Vagina (tissue), 2 donors: ENCODE measurements at places on chromosomes 13 and 19. TPM values are rescaled to one million over a fixed set of nuclear protein-coding genes. Genes with fewer than 3 reads are reported as not detected.

DNA sequence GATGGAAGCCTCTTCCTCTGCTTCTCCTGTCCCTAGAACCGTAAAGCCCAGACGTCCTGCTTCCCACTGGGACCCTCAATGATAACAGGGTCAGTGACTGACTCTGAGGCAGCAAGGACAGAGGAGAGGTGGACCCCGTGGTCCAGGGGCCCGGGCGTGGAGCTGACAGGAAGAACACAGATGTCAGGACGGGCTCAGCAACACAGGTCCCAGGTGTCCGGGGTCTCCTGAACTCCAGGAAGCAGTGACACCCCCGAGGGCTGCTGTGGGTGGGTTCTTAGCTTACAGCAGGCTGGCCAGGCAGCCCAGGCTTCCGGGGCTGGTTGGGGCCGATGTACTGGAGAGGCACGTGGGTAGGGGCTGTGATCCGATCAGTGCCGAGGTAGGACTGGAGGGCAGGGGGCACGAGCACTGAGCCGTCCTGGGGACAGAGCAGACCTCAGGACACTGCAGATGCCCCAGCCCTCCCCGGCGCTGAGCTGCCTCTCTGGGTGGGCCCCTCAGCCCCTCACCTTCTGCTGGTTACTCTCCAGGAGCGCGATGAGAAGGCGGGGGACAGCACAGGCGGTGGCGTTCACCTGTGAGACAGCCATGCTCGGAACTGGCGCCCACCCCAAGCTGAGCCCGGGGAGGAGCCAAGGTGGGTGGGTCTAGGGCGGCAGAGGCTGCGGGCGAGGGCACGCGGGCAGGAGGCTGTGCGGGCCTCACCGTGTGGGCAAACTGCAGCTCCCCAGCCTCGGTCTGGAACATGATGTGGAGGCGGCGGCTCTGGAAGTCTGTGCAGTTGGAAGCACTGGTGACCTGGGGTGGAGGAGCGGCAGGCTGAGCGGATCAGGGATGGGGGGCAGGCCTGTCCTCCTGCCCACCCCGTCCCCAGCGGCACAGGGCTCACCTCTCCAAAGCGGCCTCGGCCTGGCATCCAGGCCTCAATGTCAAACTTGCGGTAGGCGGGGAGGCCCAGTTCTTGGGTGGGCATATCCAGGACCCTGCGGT is 3.6 kb upstream of the CCER2 start:
- H3K27me3 ChIP-seq = no peaks in the 10 kb centered on the region
- H3K4me1 ChIP-seq = no peaks in the 10 kb centered on the region
- no peaks in the 10 kb centered on the region for H3K36me3 ChIP-seq
- no peak for DNase-seq
- no peak overlapping the region for H3K27ac ChIP-seq

- no peaks in the 10 kb centered on the region for H3K4me1 ChIP-seq
- H3K27ac ChIP-seq = no peak overlapping the region
- H3K4me3 ChIP-seq = no peak overlapping the region
Observed at GRCh38 chr19:38514812-38515633, 81.5 kb downstream of the RYR1 start.

GRCh38 chr19:39194832-39195542 is 1.8 kb upstream of the NCCRP1 start:
- DNase-seq = no peak
- no peaks in the 10 kb centered on the region for H3K27me3 ChIP-seq
- H3K4me1 ChIP-seq = peaks cover 4% of the 10 kb centered on the region
- H3K36me3 ChIP-seq = no peaks in the 10 kb centered on the region
- H3K4me3 ChIP-seq = no peak overlapping the region
- no peak overlapping the region for H3K27ac ChIP-seq

DNA sequence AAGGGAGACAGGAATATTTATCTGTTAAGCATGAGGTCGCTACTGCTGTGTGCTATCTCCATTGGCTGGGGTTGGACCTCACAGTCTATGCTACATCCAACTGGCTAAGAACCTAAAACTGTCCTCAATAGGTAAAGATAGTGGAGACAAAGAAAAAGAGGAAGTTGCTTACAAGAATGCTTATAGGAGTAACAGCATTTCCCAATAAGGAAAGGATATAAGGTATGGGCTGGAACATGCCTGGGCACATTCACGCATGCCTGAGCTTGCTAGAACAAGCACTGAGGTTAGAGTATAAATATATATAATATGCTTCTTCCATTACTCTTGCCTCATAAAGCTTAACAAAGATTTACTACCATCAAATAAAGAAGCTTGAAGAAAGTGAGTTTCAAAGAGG is 47.9 kb upstream of the CEACAM21 start:
- no peak for DNase-seq
- H3K4me3 ChIP-seq = no peak overlapping the region
- H3K27ac ChIP-seq = no peak overlapping the region
- no peaks in the 10 kb centered on the region for H3K36me3 ChIP-seq
- peaks cover 15% of the 10 kb centered on the region for H3K4me1 ChIP-seq

- H3K4me1 ChIP-seq = peaks cover 9% of the 10 kb centered on the region
- no peaks in the 10 kb centered on the region for H3K27me3 ChIP-seq
- no peak overlapping the region for H3K4me3 ChIP-seq
- H3K36me3 ChIP-seq = no peaks in the 10 kb centered on the region
Observed at GRCh38 chr13:39915418-39915817, 260.0 kb downstream of the COG6 start.

GRCh38 chr13:30024125-30024865 is 173.9 kb upstream of the UBL3 start:
- H3K36me3 ChIP-seq = no peaks in the 10 kb centered on the region
- H3K4me3 ChIP-seq = no peak overlapping the region
- H3K4me1 ChIP-seq = peaks cover 12% of the 10 kb centered on the region
- no peak for DNase-seq

DNA sequence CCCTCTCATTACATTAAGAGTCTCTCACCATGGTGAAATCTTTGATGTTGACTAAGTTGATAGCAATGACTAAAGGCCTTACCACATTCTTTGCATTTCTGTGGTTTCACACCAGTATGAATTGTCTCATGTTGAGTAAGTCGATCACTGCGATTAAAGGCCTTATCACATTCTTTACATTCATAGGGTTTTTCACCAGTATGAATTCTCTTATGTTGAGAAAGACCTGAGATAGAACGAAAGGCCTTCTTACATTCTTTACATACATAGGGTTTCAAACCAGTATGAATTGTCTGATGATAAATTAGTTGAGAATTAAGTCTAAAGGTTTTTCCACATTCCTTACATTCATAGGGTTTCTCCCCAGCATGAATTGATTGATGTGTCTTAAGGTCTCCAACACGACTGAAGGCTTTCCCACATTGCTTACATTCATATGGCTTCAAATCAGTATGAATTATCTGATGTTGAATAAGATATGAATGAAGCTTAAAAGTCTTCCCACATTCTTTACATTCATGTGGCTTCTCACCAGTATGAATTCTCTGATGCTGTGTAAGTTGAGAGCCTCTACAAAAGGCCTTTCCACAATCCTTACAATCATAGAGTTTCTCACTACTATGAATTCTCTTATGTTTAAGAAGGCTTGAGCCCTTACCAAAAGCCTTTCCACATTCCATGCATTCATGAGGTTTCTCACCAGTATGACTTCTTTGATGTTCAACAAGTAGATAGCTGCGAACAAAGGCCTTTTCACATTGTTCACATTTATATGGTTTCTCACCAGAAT is 45.6 kb downstream of the ZNF283 start:
- no peak overlapping the region for H3K27ac ChIP-seq
- DNase-seq = no peak
- H3K36me3 ChIP-seq = no peaks in the 10 kb centered on the region

DNA sequence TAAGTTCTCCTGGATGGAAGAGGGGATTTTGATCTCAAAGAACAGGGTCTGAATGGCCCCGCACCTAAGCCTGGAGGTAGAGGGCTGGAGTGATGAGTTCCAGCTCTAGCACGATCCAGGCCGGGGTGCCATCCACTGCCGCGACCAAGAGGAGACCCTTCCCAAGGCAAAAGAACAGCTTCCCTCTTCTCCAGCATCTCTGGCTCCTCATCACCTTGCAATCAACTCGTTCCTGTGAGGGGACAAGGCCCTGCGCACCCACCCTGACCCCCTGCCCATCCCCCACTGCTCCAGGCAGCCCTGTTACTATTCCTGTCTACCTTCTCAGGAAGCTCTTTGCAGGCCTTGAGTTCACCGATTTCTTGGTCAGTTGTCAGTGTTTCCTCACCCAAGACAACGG is 17.8 kb downstream of the COL4A1 start:
- no peak overlapping the region for H3K4me3 ChIP-seq
- no peaks in the 10 kb centered on the region for H3K27me3 ChIP-seq
- H3K36me3 ChIP-seq = no peaks in the 10 kb centered on the region
- no peak overlapping the region for H3K27ac ChIP-seq

Gene FFAR2
- total RNA-seq = not detected

DNA sequence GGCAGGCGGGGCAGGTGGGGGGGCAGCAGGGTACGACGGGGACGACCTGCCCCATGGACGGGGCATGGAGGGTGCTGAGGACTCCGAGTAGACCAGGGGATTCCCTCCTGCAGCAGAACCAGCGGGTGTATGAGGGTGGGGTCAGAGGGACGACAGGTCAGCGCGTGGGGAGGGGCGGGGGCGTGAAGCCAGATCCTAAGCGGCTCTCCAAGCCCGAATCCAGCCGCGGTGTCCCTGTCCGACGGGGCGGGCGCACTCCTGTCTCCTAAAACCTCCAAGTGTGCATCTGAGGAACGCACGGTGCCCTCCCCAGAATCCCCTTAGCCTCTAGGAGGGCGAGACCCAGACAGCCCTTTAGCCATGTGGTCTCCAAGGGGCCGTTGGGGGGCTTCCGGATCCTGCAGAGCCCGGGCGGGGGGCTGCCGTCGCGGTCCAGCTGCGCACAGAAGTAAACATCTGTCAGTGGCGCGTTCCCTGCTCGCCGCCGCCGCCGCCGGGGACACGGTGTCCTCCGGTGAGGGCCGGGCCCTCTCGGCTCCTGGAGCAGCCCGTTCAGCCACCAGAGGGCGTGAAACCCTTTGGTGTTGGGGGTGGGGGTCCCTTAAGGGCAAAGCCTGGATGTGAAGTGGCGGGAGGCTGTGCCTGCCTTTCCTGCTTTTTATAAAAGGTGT is 730 bp downstream of the NRTN start:
- H3K36me3 ChIP-seq = no peaks in the 10 kb centered on the region
- peaks cover 8% of the 10 kb centered on the region for H3K27me3 ChIP-seq
- DNase-seq = no peak
- H3K4me1 ChIP-seq = peaks cover 26% of the 10 kb centered on the region
- H3K27ac ChIP-seq = peak overlapping the region; percentile 56
- peak overlapping the region; percentile 30 for H3K4me3 ChIP-seq

- DNase-seq = no peak
- no peak overlapping the region for H3K27ac ChIP-seq
- no peak overlapping the region for H3K4me3 ChIP-seq
- H3K4me1 ChIP-seq = no peaks in the 10 kb centered on the region
- no peaks in the 10 kb centered on the region for H3K36me3 ChIP-seq
- H3K27me3 ChIP-seq = no peaks in the 10 kb centered on the region
Observed at GRCh38 chr13:34591129-34591528, 350.9 kb upstream of the NBEA start.
